ENCODE measurements at places on chromosomes 2 and 18.

DNA sequence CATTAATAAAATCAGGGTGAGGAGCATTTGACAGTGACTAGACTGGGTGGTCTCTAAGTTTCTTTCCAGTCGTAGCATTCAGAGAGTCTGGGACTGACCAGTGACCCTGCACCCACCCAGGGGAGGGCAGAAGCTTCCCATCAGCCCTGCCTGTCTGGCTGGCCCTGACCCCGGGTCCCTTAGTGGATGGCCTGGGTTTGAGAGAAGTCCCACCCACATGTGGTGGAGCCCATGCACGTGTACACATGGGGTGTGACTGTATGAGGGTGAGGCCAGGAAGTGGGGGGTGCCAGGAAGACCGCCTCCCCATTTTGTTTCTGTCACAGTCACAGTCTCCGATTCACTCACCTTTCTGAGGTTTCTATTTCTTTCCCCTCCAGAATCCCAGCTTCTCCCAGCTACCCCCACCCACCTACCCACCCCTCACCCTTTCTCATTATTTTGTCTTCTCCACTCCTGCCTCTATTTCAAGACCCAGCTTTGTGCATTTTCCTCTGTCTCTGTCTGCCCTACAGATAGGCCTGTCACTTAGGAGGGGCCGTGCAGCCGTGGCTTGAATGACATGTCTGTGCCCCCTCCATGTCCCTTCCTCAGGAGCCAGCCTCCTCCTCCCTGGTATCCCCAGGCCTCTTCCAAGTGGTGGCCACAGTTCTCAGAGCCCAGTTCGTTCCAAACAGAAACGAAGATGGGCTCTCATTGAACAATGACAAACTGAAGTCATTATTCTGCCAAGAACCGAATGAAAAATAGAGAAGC, 13.6 kb downstream of the CIB4 start:
- DNase-seq, result no peak
- no peak overlapping the region for H3K4me3 ChIP-seq
- H3K27me3 ChIP-seq, result no peaks in the 10 kb centered on the region
- H3K36me3 ChIP-seq, result no peaks in the 10 kb centered on the region

GRCh38 chr18:44781886-44782285, 101.2 kb downstream of the SETBP1 start:
- no peak overlapping the region for H3K4me3 ChIP-seq
- H3K36me3 ChIP-seq, result no peaks in the 10 kb centered on the region
- no peak overlapping the region for H3K27ac ChIP-seq
- H3K27me3 ChIP-seq, result no peaks in the 10 kb centered on the region
- DNase-seq, result no peak

- H3K27me3 ChIP-seq, result no peaks in the 10 kb centered on the region
- H3K4me1 ChIP-seq, result no peaks in the 10 kb centered on the region
These were observed 24.1 kb downstream of the GULP1 start for GRCh38 chr2:188315750-188316149.

- H3K27me3 ChIP-seq, result no peaks in the 10 kb centered on the region
- no peak overlapping the region for H3K27ac ChIP-seq
- no peak overlapping the region for H3K4me3 ChIP-seq
- no peaks in the 10 kb centered on the region for H3K36me3 ChIP-seq
These were observed 244.5 kb downstream of the TXNL1 start for GRCh38 chr18:56393870-56394269.

DNA sequence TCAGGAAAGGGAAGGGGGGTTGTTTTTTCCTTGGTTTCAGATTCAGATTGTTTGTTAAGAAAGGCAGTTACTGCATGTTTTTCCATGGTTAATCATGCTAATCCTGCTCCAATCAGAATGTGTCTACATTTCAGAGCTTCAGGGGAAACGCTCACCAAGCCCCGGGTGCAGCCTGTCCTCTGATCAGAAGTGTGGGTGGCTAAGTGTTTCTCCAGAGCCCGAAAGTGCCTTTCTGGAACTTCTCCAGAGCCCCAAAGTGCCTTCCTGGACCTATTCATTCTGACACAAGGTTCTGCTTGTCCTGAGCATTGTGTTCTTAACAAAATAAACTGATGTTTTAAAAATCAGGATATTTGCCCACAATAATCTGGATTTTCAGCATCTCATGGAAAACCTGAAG, 359.0 kb upstream of the ZNF521 start:
- no peaks in the 10 kb centered on the region for H3K27me3 ChIP-seq
- no peak for DNase-seq
- H3K27ac ChIP-seq, result no peak overlapping the region
- no peak overlapping the region for H3K4me3 ChIP-seq
- no peaks in the 10 kb centered on the region for H3K4me1 ChIP-seq
- no peaks in the 10 kb centered on the region for H3K36me3 ChIP-seq

GRCh38 chr2:67848551-67849285, 214.1 kb downstream of the C1D start:
- no peak overlapping the region for H3K27ac ChIP-seq
- no peak for DNase-seq
- H3K4me1 ChIP-seq, result peaks cover 9% of the 10 kb centered on the region
- H3K27me3 ChIP-seq, result no peaks in the 10 kb centered on the region

DNA sequence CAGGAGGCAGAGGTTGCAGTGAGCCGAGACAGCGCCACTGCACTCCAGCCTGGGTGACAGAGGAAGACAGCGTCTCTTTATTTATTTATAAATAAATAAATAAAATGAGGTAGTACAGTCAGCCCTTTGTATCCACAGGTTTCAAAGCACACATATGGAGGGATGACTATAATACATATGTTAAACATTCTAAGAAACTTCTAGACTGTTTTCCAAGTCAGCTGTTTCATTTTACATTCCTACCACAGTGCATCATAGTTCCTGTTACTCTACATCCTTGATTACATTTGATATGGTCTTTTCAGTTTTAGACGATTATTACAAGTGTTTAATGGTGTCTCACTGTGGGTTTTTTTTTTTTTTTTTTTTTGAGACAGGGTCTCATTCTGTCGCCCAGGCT, 157.6 kb downstream of the ATAD2B start:
- H3K36me3 ChIP-seq, result peaks cover 12% of the 10 kb centered on the region
- no peaks in the 10 kb centered on the region for H3K27me3 ChIP-seq
- H3K4me1 ChIP-seq, result no peaks in the 10 kb centered on the region
- DNase-seq, result no peak
- no peak overlapping the region for H3K4me3 ChIP-seq

- H3K27ac ChIP-seq, result peak overlapping the region; percentile 83
- peaks cover 73% of the 10 kb centered on the region for H3K27me3 ChIP-seq
- DNase-seq, result no peak
- peaks cover 45% of the 10 kb centered on the region for H3K4me1 ChIP-seq
- H3K4me3 ChIP-seq, result peak overlapping the region; percentile 36
These were observed 146.6 kb downstream of the MEIS1 start for GRCh38 chr2:66581339-66582103.

All from spinal cord (tissue), 10 donors.